ENCODE measurements at places on chromosomes 11 and 22.

DNA sequence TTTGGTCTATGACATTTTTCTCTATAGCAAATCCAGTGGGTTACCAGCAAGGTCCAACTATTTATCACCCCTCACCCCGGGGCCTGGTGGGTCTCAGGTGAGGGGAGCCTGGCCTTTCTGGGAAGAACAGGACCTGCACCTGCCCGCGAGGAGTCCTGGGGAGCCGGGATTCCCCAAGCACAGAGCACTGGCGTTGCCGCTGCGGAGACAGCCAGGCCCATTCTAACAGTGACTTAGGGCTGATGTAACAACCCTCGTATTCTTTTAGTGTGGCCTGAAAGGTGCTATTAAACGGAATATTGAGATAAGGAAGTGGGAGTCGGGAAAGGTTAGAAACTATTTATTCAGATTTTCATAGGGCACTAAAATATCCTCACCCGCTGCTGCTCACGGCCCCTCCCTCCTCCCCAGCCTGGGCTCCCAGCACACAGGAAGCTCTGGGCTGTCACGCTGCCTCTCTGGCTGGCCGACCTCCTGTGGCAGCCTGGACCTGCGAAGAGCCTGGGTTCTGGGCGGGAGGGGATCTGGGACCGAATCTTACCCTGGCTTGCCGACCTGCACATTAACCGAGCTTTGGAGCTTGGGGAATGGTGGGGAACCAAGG lies 141.2 kb downstream of the MIAT start:
- DNase-seq, result no peak

GRCh38 chr11:82999232-82999631 lies 72.5 kb downstream of the RAB30 start:
- no peak for DNase-seq

GRCh38 chr11:105201166-105201565 lies 61.6 kb upstream of the CARD18 start:
- DNase-seq, result no peak

GRCh38 chr11:64851831-64852351 lies 7.4 kb upstream of the CDC42BPG start:
- no peak for DNase-seq

GRCh38 chr22:48258064-48258701 lies 1495.7 kb downstream of the TBC1D22A start:
- DNase-seq, result no peak

DNA sequence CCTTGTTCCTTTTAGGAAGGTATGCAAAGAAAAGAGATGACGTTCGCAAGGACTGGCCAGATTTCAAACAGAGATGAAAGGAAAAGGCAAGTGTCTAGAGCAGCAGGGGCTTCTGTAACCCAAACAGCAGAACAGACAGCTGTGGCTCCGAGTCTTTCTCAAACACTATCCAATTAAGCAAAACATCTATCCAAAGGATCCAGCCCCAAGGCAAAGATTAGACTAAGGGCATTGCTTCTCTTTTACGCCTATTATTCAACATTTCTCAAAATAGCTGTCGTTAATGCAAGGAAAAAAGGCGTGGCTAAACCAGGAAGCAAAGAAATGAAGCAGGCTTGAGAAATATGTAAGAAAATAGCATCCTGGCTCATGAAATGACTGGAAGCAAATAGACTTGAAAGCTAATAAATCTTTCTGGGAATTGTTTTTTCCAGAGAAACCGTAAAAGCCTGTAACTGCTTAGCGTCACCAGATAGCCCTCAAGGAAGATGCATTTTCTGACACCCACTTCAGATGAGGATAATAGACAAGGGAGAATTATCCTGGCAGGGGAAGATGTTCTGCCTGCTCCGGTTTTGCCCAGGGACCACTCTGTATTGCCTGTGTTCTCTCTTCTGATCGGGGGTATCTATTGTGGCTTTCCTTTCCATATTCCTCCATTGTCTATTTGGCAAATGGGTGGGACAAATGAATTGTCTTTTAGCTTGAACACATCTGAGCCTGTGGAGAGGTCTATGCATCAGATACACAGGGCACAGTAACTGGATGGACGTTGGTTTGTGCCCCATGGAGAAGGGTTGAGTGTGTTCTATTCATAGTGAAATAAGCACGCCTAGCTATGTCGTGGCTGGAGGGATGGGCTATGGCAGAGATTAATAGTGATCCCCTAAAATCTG lies 20.2 kb downstream of the C11orf96 start:
- no peak for DNase-seq

DNA sequence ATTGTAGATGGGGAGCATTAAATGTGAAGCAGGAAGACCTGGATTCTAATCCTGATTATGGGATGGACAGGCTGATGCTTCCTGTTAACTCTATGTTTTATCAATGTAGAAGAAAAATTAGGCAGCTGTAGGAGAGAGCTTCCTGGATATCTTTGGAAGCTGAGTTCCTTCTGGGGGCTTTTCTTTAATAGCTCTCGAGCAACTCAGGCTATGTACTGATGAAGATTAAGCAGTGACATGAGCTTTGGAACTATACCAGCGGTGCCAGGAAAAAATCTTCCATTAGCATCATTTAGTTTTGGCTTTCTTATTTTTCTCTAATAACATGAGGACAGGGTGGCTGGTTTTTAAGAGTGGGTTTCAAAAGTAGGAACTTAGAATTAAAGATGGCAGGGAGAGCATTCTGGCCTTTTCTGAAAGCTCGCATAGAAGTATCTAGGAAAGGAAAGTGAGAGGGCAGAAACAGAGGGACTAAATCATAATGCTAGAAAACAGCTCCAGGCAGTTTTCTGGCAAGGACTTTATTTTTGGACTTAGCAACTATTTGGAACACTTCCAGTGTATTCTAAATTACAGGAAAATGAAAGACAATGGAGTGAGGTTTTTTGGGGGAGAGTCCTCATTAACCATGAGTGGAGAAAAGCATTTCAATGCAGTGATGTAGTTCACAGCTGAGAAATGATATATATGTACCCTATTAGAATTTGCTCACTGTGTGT lies 69.2 kb upstream of the RRM1 start:
- DNase-seq, result no peak

- DNase-seq, result peak; percentile 11
Measured at GRCh38 chr11:110076371-110076965, 16.7 kb upstream of the ZC3H12C start.

DNA sequence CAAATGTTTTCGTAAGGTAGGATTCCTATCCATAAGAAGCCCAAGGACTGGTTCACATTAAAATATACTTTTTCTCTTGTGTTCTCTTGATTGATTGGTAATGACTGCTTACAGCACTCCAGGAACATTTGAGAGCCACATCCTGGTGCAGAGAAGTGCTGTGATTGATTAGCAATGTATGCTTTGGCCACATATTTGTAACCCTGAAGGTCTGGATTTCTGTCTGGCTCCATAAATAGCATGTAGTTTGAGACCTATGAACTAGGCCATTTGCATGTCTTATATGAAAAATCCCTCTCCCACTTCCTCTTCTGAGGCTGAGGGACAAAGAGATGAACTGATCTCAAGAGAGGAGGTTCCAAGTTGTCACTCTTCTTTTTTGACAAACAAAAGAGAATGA lies 49.3 kb upstream of the CD44 start:
- DNase-seq, result no peak

- no peak for DNase-seq
Measured at GRCh38 chr22:44449061-44449682, 48.9 kb downstream of the RTL6 start.

- no peak for DNase-seq
Measured at GRCh38 chr22:34490886-34491285, 570.6 kb upstream of the LARGE1 start.

GRCh38 chr11:12897390-12897789 lies 111.7 kb upstream of the RASSF10 start:
- no peak for DNase-seq

GRCh38 chr11:6625832-6626420 lies 6.7 kb upstream of the TPP1 start:
- no peak for DNase-seq

DNA sequence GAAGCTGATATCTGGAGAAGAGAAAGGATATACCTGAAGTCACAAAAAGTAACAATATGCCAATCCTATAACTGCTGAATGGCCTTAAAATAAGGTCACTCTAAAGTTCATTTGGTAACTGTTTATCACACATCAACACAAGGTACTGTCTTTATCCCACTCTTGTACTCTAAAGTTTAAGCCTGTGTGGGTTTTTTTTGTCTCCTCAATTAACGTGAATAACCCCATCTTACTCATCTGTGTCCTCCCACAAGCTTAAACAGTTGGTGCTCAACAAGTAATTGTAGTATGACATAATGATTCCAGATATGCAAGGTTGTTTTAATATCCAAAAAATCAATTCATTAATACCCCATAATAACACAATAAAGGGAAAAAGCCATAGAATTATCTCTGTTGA lies 42.1 kb downstream of the PAK1 start:
- no peak for DNase-seq

- no peak for DNase-seq
Measured at GRCh38 chr11:74306435-74307175, 4.8 kb downstream of the P4HA3 start.

DNA sequence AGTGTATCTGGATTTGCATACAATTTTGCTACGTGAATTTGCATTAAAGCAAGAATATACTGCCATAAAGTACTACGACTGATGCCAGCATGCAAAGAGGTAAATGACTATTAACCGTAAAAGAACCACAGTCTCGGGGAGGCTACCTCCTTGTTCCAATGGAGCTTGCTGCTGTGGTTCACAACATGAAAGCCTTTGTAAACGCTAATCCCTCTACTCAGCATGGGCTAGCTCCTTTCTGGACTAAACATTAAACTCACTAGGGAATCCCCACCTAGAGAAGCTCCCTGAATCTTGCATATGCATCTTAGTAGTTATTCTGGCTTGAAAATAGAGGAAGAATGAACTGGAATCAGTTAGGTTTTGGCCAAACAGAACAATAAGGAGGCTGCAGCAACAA lies 60.5 kb upstream of the ARHGAP32 start:
- DNase-seq, result no peak

GRCh38 chr11:118956094-118956846 lies at the start of gene UPK2:
UPK2 (plus strand) TSS chr11:118956298; CDS start chr11:118956351, 53 bp downstream.
- peak; percentile 94 for DNase-seq

- peak; percentile 43 for DNase-seq
Measured at GRCh38 chr11:12841946-12842630, 167.0 kb upstream of the RASSF10 start.

DNA sequence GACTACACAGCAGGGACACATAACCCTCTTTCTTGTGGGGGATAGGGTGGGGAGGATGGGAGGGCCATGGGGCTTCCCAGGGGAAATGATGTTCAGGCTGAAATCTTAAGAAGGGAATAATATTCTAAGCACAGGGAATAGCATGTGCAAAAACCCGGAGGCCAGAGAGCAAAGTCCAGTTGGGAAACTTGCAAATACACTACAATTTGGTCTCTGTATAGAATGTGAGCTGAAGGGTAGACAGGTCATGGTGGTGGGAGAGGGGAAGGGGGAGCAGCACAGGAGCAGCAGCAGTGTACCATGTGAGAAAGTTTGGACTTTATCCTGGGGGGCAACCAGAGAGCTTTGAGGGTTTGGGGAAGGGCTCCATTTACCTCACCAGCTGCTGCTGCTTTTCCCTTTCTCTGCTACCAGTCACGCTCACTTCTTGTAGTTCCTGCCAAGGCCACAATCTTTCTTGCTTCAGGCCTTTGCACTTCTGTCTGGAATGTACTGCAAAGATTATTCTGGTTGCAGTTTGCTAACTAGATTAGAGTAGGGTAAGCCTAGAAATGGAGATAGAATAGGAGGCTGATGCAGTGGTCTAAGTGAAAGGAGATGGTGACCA lies 43.0 kb downstream of the KREMEN1 start:
- DNase-seq, result no peak

GRCh38 chr11:126523441-126524205 lies 168.1 kb downstream of the ST3GAL4 start:
- no peak for DNase-seq

DNA sequence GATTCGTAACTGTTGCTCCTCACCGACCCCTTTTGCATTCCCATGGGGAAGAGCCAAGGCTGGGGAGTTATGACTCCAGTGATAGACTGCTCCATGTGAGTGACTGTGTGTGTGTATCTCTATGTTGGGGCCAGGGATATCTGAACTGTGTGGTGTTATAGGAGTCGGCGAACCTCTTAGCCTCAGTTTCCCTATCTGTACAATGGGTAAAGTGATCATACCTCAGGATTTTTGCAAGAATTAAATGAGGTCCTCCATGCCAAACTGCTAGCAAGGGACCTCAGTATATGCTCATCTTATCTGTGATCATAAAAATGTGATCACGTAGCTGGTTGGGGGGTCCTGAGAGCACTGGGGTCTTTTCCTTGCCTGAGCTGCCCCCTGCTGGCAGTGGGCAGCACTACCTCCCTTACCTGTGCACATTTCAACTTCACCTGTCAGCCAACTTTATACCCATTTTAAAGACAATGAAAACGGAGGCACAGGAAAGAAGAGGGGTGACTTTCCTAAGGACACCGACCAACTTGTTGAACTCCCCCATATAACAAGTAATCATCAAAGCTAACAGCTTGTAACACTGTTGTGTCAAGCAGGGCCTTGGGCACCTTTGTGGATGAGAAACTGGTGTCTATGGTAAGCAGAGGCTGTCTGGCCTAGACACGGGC lies 1.4 kb upstream of the DPP3 start:
- peak; percentile 45 for DNase-seq

GRCh38 chr11:78654071-78654470 lies 79.4 kb upstream of the NARS2 start:
- DNase-seq, result no peak

DNA sequence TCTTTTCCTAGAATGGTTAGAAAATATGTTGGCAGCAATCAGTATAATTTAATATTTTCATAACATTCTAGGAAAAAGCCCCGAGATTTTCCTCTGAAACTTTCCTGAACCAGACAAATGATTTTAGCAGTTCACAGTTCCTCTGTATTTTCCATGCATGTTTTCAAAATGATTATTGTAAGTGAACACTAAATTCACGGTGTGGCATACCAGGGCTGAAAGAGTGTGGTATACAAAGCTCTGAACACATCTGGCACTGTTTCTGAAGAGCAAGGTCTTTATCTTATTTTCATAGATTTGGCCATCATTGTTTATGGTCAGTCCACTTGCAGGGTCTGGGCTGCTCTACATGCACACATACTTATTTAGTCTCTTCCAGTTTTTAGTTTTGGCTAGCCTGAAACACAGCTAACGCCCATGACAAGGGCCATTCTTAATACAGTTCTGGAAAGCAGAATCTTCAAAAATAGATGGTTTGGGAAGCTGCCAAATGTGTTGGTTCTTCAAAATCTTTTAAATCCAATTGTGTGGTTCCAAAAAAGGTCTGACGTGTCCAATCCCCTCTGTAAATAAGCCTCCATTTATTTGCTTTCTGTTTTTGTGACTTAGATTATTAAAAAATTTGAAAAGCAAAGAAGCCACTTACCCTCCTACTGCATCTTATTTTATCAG lies 7.9 kb upstream of the GAB2 start:
- DNase-seq, result no peak

DNA sequence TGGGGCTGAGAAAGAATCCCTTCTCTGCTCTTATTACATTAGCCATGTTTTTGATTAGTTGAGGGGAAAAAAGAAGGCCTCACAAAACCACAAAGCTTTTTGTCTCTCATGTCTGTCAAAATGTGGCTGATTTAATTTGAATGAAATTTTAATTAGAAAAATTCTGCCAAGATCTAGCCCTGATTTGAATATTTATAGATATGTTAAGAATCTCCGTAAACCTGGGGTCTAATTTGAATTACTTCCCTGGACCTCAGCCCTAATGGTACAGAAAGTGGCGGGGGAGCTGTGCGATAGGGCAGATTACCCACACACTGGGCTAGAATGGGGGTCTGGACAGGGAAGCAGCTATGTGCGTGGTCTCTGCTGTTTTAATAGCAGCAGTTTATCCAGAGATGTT lies 141.3 kb upstream of the TTC12 start:
- DNase-seq, result no peak

GRCh38 chr11:86990515-86990914 lies 35.3 kb upstream of the FZD4 start:
- no peak for DNase-seq

GRCh38 chr11:76577226-76577920 lies 93.2 kb downstream of the LRRC32 start:
- peak; percentile 66 for DNase-seq

Measured in nephron progenitor cell (in vitro differentiated cells).